ENCODE measurements at places on chromosomes 1 and 21. TPM values are rescaled to one million over a fixed set of nuclear protein-coding genes. Genes with fewer than 3 reads are reported as not detected.

- no peaks in the 10 kb centered on the region for H3K36me3 ChIP-seq
- peaks cover 28% of the 10 kb centered on the region for H3K4me1 ChIP-seq
- no peaks in the 10 kb centered on the region for H3K27me3 ChIP-seq
- no peak overlapping the region for H3K4me3 ChIP-seq
These were observed 805 bp downstream of the ATG4C start for GRCh38 chr1:62784509-62785365.

- no peaks in the 10 kb centered on the region for H3K36me3 ChIP-seq
- no peak overlapping the region for H3K27ac ChIP-seq
- peaks cover 5% of the 10 kb centered on the region for H3K27me3 ChIP-seq
- DNase-seq: no peak
- H3K4me1 ChIP-seq: no peaks in the 10 kb centered on the region
These were observed 44.1 kb upstream of the TINAGL1 start for GRCh38 chr1:31532173-31532572.

DNA sequence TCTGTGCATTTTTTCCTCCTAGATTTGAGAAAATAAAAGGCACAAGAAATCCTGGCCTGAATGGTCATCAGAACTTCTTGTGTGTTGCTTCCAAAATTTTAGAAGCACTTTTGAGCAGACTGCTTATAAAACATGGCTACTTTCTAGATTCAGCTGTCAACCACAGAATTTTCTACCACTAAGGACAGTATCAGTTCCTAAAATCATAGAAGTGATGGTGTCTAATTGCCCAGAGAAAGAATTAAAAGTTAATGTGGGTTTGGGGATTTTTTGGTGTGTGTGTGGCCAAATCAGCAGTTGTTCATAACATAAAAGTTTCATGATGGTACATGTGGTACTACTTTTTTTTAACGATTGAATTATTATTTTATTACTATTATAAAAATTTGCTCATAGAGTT lies 171.4 kb upstream of the SNX7 start:
- H3K27me3 ChIP-seq: no peaks in the 10 kb centered on the region
- H3K36me3 ChIP-seq: no peaks in the 10 kb centered on the region
- no peak overlapping the region for H3K4me3 ChIP-seq
- no peak overlapping the region for H3K27ac ChIP-seq

DNA sequence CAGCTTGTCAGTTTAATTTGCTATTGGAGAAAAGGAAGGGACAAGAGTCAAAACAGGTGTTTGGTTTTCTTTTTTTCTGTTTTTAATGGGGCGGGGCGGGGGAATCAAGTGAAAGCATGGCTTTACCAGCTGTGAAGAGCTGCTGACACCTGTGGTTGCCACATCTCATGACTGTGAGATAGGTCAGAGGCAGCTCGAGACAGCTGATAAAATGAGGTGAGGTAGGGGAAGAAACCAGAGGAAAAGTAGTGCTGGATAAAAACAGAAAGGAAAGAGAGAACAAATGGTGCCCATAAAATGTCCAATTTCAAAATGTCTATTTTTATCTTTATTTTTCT lies 272.3 kb downstream of the NEGR1 start:
- H3K27ac ChIP-seq: no peak overlapping the region
- no peak overlapping the region for H3K4me3 ChIP-seq
- no peaks in the 10 kb centered on the region for H3K36me3 ChIP-seq
- H3K4me1 ChIP-seq: no peaks in the 10 kb centered on the region

DNA sequence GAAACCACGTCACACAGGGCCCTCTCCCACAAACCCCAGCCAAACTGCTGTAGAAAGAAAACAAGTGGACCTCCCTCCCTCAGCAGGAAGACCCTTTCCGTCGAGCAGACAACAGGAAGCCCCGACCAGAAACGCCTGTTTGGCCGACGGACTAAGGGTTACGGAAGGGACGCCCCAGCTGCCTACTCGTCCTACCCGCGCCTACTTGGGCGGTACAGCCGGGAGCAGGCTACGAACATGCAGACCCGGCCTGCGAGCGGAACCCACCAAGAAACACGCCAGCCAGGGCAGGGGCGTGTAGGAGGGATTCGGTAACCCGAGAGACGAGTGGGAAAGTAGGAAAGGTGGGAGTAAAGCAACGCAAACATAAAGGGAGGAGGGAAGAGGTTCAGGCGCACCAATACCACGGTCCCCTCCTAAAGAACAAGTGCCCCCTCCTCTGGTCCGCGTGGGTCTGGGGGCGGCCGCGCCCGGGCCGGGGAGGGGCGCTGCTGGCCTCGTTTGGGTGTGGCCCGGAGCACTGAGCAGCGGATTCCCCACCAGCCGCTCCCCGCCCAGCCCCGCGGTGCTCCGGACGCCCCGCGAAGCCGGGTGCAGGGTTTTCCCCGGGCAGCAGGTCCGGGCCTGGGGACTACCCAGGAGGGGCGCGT lies 450 bp downstream of the S100A10 start:
- peak overlapping the region; percentile 96 for H3K4me3 ChIP-seq
- peak overlapping the region; percentile 88 for H3K27ac ChIP-seq
- H3K4me1 ChIP-seq: peaks cover 14% of the 10 kb centered on the region
- no peaks in the 10 kb centered on the region for H3K36me3 ChIP-seq

- H3K27ac ChIP-seq: no peak overlapping the region
- H3K4me3 ChIP-seq: no peak overlapping the region
- DNase-seq: no peak
- no peaks in the 10 kb centered on the region for H3K36me3 ChIP-seq
These were observed 71.5 kb downstream of the RPS6KC1 start for GRCh38 chr1:213122514-213122929.

DNA sequence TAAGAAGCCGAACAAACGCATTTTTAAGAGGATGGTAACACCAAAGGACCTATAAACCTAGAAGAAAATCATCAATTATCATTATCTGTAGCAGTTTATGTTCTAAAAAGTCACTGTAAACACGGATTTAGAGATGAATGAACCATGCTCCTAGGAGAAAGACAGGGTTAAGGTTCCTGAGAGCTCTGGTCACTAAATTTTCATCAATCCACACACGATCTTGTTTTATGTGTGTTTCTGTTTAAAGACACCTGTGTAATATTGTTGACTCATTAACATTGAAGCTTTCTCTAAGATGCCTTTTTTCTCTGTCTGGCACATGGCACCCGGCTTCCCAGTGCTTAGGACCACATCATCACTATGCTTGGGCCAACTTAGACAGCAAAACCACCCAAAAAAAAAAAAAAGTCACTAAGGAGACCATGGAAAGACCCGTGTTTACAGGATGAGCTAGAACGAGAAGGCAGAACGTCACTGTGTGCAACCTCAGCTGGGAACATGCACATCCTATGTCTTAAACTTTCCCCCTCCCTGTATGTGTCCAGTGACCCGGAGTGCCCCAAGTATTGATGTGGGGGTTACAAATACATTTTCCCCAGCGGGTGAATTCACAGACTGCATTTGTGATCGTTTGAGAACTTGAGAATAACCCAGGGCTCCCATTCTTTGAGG lies 55.8 kb upstream of the PDE9A start:
- no peak overlapping the region for H3K4me3 ChIP-seq
- no peaks in the 10 kb centered on the region for H3K36me3 ChIP-seq
- peak overlapping the region; percentile 57 for H3K27ac ChIP-seq
- DNase-seq: no peak

DNA sequence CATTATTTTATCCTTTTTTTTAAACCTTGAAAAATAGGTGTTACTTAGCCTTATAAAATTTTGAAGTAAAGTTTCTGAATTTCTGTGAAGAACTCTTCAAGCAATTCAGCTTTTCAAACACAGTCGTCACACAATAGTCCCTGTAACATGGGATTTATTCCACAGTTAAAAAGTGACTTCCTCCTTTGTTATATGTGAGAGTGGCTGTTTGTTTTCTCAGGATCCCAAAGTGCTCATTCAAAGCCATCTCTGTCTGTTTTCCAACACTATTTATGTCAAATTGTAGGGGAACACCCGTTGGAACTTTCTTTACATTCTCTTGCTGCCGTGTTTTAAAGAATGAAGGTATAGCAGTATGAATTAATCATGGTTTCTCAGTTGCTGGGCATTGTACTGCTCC lies 80.8 kb upstream of the GPR52 start:
- peaks cover 19% of the 10 kb centered on the region for H3K4me1 ChIP-seq
- H3K27ac ChIP-seq: no peak overlapping the region
- H3K27me3 ChIP-seq: no peaks in the 10 kb centered on the region
- DNase-seq: no peak
- H3K4me3 ChIP-seq: no peak overlapping the region

GRCh38 chr1:198713081-198713480 lies 74.2 kb downstream of the PTPRC start:
- no peaks in the 10 kb centered on the region for H3K27me3 ChIP-seq
- no peaks in the 10 kb centered on the region for H3K4me1 ChIP-seq
- H3K36me3 ChIP-seq: peaks cover 36% of the 10 kb centered on the region
- H3K4me3 ChIP-seq: no peak overlapping the region

Gene SH2D2A
- 0.31 TPM for polyA plus RNA-seq

Gene DMRTA2
- polyA plus RNA-seq: not detected

Gene LCE3A
- polyA plus RNA-seq: not detected

Gene CFAP74
- not detected for polyA plus RNA-seq

Gene GSTM5
- polyA plus RNA-seq: not detected

Gene KLHDC8A
- 0.69 TPM for polyA plus RNA-seq

Gene RNF186
- not detected for polyA plus RNA-seq
